ENCODE measurements at places on chromosomes 7 and 10. TPM values are rescaled to one million over a fixed set of nuclear protein-coding genes. Genes with fewer than 3 reads are reported as not detected.
A peak's percentile ranks its signal among the peaks of the same experiment; 100 is the strongest.

- no peak overlapping the region for H3K4me3 ChIP-seq
- no peaks in the 10 kb centered on the region for H3K27me3 ChIP-seq
- no peak overlapping the region for H3K27ac ChIP-seq
Measured at GRCh38 chr7:125670926-125671572, 741.4 kb upstream of the POT1 start.

DNA sequence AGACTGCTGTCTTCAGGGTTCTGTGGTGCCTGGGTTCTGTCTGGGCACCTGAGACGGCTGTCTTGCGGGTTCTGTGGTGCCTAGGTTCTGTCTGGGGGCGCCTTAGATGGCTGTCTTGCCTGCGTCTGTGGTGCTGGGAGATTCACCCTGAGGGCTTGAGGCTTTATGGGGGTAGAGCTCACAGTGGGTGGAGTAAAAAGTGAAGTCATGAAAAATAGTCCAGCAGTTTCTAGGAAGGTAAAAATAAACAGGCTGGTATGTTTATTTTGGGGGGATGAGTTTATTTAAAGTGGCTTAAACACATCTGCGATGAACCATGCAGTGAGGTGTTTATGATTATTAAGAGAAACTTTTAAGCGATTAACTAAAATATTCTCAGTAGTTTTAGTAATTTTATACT is 64.2 kb downstream of the NKX6-2 start:
- no peak overlapping the region for H3K4me3 ChIP-seq
- H3K27ac ChIP-seq: no peak overlapping the region
- no peaks in the 10 kb centered on the region for H3K36me3 ChIP-seq
- no peaks in the 10 kb centered on the region for H3K27me3 ChIP-seq
- DNase-seq: no peak

DNA sequence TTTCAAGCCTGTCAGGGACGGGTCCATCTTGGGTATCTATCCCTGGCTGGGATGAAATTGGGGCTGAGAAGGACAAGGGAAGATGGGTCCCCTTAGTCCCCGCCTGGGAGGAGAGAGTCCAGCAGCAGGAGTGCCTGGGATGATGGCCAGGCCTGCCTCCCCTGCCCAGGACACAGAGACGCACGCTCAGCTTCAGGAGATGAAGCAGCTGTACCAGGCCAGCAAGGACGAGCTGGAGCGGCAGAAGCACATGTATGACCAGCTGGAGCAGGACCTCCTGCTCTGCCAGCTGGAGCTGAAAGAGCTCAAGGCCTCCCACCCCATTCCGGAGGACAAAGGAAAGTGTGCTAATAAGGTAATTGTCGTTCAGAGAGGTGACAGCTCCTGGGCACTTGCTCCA is 15.4 kb downstream of the CCDC136 start:
- no peak for DNase-seq
- no peaks in the 10 kb centered on the region for H3K27me3 ChIP-seq
- H3K4me3 ChIP-seq: no peak overlapping the region
- H3K27ac ChIP-seq: no peak overlapping the region
- H3K36me3 ChIP-seq: peaks cover 72% of the 10 kb centered on the region

The SDHAF3 gene
- total RNA-seq: 103 TPM

- no peaks in the 10 kb centered on the region for H3K36me3 ChIP-seq
- peaks cover 30% of the 10 kb centered on the region for H3K27me3 ChIP-seq
- H3K4me1 ChIP-seq: 0 out of 2 replicates have a peak, but pooled peaks cover 3% of the 10 kb centered on the region
- no peak overlapping the region for H3K4me3 ChIP-seq
- no peak for DNase-seq
- no peak overlapping the region for H3K27ac ChIP-seq
Measured at GRCh38 chr10:3990307-3990706, 205.3 kb upstream of the KLF6 start.

The PRSS58 gene
- total RNA-seq: not detected

DNA sequence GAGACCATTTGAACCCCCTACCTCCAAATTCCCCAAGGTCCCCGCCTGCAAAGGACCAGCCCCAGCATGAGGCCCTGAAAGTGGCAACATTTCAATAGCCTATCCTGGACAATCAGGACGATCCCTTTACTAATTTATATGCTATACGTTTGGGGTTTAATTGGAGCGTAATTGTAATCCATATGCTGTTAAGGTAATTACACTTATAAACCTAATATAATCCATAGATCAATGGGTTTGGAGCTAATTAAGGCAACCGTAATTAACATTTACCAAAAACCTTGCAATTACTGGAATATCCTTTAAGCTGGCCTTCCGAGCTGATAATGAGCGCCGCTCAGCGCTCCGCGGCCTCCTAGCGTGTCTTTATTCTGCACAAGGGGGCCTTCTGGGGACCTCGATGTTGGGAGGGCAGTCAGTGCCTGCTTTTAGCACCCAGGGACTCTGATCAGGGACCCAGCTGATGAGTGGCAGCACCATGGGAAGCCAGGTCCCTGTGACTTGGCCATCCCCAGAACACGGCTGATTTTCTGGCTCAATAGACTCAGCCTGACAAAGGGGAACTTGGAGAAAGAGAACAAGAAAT is 91.2 kb downstream of the LHPP start:
- H3K4me1 ChIP-seq: no peaks in the 10 kb centered on the region
- H3K36me3 ChIP-seq: no peaks in the 10 kb centered on the region
- no peaks in the 10 kb centered on the region for H3K27me3 ChIP-seq
- no peak for DNase-seq
- H3K4me3 ChIP-seq: no peak overlapping the region
- H3K27ac ChIP-seq: no peak overlapping the region

The CRPPA gene
- total RNA-seq: 9.1 TPM

GRCh38 chr7:80014511-80014910 is 120.1 kb upstream of the GNAI1 start:
- H3K27ac ChIP-seq: no peak overlapping the region
- H3K36me3 ChIP-seq: no peaks in the 10 kb centered on the region
- H3K27me3 ChIP-seq: no peaks in the 10 kb centered on the region
- no peaks in the 10 kb centered on the region for H3K4me1 ChIP-seq
- DNase-seq: no peak

The DUS4L gene
- total RNA-seq: 25.7 TPM

DNA sequence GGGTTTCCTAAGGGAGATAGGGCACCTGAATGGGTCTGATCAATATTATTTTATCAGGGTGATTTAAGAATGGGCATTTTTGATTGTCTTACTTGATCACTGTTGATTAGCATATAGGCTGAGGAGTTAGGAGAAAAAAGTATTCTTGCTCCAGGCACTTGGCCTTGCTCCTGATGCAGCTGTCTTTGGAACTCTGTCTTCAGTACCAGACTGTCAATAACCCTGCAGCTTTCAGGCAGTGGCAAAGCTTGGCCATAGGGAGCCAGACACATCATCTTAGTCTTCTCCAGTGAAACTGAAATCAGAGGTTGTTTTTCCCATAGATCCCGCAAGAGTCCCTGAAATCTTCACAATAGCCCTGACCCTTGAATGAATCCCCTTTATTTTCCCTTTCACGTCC is 47.2 kb downstream of the EXOC4 start:
- H3K27me3 ChIP-seq: no peaks in the 10 kb centered on the region
- DNase-seq: no peak
- no peak overlapping the region for H3K27ac ChIP-seq
- no peaks in the 10 kb centered on the region for H3K4me1 ChIP-seq
- H3K4me3 ChIP-seq: no peak overlapping the region

GRCh38 chr7:29332875-29333855 is 138.6 kb downstream of the CHN2 start:
- H3K4me3 ChIP-seq: no peak overlapping the region
- no peaks in the 10 kb centered on the region for H3K36me3 ChIP-seq
- H3K27ac ChIP-seq: no peak overlapping the region
- no peak for DNase-seq
- no peaks in the 10 kb centered on the region for H3K27me3 ChIP-seq
- H3K4me1 ChIP-seq: no peaks in the 10 kb centered on the region

The HTRA1 gene
- 0.11 TPM for total RNA-seq

- DNase-seq: no peak
- H3K27ac ChIP-seq: no peak overlapping the region
- no peak overlapping the region for H3K4me3 ChIP-seq
Measured at GRCh38 chr7:6159097-6159483, 113.3 kb downstream of the CYTH3 start.

GRCh38 chr7:142088022-142088714 is 23.4 kb upstream of the MGAM2 start:
- no peaks in the 10 kb centered on the region for H3K4me1 ChIP-seq
- H3K27me3 ChIP-seq: no peaks in the 10 kb centered on the region
- DNase-seq: no peak
- no peak overlapping the region for H3K27ac ChIP-seq
- no peaks in the 10 kb centered on the region for H3K36me3 ChIP-seq
- H3K4me3 ChIP-seq: no peak overlapping the region

DNA sequence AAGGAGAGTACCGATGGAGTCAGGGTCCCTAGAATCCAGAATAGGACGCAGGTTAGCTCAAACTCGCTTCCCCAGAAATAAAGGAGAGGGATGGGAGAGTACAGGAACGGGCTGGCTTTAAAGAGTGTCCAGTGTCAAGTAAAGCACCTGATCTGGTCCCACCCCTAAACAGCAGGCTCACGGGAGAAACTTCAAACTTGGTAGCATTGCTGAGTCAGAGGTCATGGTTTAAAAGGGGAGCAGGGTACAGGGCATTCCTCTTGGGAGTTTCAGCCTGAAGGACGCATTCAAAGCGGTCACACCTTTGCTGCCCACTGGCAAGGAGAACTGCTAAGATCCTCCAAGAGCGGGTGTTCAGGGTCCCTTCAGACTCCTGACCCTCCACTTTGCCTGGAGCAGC is 140.7 kb downstream of the GLI3 start:
- no peaks in the 10 kb centered on the region for H3K36me3 ChIP-seq
- H3K27ac ChIP-seq: no peak overlapping the region
- no peak overlapping the region for H3K4me3 ChIP-seq
- H3K27me3 ChIP-seq: no peaks in the 10 kb centered on the region

The UTF1 gene
- 0.16 TPM for total RNA-seq

DNA sequence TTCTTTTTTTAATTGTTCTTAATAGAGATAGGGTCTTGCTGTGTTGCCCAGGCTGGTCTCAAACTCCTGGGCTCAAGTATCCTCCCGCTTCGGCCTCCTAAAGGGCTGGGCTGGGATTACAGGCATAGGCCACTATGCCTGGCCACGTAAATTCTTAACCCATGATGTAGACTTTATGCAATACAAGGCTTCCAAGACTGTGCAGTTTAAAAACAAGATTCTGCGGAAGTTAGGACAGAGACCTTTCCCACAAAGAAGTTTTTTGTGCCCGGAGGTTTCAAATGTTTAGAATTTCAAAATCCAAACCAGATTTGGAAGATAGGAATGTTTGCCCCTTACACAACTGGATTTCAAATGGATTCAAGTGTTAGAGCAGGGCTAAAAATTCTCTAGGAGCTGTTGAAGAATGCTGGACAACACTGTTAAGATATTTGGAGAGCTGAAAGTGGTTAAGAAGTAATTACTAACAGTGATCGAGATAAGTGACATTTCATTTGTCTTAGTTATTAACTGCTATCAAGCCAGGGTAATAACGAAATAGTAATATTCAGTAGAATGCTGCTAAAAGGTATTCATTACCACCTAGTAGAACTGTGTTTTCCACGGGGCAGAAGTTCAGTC is 7.4 kb downstream of the APBB1IP start:
- H3K36me3 ChIP-seq: no peaks in the 10 kb centered on the region
- H3K4me1 ChIP-seq: no peaks in the 10 kb centered on the region
- DNase-seq: no peak
- no peak overlapping the region for H3K27ac ChIP-seq
- H3K27me3 ChIP-seq: no peaks in the 10 kb centered on the region

GRCh38 chr7:25132430-25132829 is 7.4 kb upstream of the CYCS start:
- H3K4me3 ChIP-seq: no peak overlapping the region
- no peaks in the 10 kb centered on the region for H3K27me3 ChIP-seq
- H3K27ac ChIP-seq: no peak overlapping the region
- DNase-seq: no peak
- no peaks in the 10 kb centered on the region for H3K36me3 ChIP-seq

The OR13A1 gene
- 0.13 TPM for total RNA-seq

DNA sequence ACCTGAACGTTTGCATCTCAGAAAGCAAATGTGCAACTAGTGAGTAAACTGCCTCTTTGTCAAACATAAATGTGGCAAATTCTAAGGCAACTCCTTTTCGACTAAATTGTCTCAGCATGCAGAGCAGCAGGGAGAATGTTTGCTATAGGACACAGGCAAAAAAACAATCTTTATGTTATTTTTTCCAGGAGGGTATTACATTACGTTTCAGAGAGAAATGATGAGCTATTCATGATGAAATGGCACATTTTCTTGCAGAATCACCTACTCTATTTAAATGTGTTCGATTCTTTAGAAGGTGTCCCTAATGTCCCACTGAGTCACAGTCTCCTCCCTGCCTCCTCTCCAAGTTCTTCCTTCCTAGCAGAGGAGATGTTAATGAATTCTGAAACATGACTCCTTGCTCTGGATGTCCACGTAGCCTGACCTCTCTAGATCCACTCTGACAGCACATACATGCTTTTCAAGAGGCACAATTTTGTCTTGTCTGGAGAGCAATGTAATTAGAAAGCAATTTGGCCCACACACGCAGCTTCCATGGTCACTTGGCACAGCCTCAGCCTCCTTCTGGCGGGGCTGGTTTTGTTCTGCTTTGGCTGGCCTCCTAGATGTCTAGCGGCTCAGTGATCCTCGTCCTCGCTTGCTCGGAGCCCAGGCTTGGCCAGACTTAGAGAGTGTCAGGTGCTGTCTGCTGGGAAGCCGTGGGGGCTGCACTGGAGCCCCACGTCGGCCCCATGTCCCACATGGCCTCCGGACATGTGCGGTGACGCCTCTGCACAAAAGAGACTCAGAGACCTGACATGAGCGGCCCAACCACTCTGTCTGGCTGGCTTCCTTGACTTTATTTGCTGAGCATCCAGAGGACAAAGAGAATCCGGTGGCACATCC is 125.7 kb upstream of the ZNF438 start:
- H3K36me3 ChIP-seq: no peaks in the 10 kb centered on the region
- no peak overlapping the region for H3K4me3 ChIP-seq
- peaks cover 4% of the 10 kb centered on the region for H3K4me1 ChIP-seq
- no peak overlapping the region for H3K27ac ChIP-seq

GRCh38 chr7:149885191-149886017 is 11.6 kb downstream of the ATP6V0E2 start:
- no peaks in the 10 kb centered on the region for H3K36me3 ChIP-seq
- H3K4me1 ChIP-seq: peaks cover 10% of the 10 kb centered on the region
- H3K27me3 ChIP-seq: peaks cover 39% of the 10 kb centered on the region

The TECPR1 gene
- total RNA-seq: 15.0 TPM

DNA sequence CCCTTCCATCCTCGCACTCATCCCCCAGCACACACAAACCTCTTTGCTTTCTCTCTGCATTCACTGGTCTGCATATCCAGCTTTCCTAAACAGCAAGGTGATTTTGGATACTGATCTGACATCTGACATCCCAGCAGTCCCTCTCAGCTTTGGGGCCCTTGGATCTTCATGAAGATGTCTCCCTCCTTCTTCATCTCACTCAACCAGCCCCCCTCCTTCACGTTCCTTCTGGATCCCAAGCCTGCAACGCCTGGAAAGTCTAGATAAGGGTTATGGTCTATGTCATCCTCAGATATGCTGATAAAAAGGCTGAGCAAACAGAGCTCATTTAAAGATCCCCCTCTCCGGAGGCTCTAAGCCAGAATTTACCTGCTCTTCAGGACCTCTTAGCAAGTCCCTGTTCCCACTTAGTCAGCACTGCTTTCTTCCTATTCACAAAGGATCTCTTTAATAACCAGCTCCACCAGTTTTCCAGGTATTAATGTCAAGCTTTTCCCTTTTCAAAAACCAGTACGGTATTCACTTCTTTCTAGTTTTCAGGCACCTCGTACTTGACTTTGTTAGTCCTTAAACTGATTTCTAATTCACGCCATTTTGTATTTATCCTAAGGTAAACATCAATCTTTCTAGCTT is 38.9 kb downstream of the CREB3L2 start:
- peaks cover 13% of the 10 kb centered on the region for H3K36me3 ChIP-seq
- no peaks in the 10 kb centered on the region for H3K27me3 ChIP-seq
- no peak overlapping the region for H3K4me3 ChIP-seq
- H3K4me1 ChIP-seq: peaks cover 48% of the 10 kb centered on the region
- H3K27ac ChIP-seq: peak overlapping the region; percentile 71

Data from K562 (cell line).